NCI-H510A (cell line): ENCODE measurements at places on chromosomes 13 and 19.

- no peak for DNase-seq
These were observed 12.1 kb upstream of the GPR4 start for GRCh38 chr19:45613926-45614725.

DNA sequence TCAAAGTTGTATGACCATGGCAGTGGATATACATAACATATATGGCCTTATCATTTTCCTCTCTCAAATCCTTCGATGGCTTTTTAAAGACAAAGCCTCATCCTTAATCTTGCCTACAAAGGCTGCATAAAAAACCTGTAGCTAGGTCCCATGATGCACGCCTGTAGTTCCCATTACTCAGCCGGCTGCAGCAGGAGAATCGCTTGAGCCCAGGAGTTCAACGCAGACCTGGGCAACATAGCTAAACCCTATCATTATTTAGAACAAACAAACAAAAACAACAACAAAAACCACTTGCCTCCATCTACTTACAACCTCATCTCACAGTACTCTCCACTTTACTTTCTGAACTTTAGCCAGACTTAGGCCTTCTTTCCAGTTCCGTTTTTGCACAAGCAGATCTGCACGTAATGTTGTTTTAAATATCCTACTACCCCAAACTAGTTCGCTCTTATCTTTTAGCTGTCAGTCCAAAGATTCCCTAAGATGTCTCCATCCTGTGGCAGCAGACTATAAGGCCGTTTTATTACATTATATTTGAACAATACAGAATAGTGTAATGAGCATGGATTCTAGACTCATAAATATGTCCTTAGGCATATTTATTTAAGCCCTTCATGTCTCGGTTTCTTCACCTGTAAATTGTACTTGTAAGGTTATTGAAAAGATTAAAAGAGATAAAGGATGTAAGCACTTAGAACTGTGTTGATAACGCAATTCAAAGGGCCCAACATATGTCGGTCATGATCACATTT lies 969 bp upstream of the POMP start:
- DNase-seq: no peak

DNA sequence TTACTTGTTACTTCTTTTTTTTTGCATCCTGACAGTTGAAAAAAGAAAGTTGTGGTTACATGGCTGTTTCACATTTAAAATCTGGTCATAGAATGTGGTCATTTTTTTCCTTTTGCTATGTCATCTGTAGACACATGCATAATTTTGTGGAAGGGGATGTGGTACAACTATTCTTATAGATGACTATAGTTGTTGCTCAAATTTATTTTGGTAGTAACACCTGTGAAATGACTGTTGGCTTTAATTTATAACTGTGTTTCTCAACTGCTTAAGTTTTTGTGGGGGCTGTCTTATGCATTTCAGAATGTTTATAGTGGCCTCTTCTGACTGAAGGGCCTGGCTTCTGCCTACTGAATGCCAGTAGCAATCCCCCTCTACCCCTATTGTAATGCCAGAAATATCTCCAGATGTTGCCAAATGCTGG lies 130.5 kb downstream of the PAN3 start:
- DNase-seq: no peak

DNA sequence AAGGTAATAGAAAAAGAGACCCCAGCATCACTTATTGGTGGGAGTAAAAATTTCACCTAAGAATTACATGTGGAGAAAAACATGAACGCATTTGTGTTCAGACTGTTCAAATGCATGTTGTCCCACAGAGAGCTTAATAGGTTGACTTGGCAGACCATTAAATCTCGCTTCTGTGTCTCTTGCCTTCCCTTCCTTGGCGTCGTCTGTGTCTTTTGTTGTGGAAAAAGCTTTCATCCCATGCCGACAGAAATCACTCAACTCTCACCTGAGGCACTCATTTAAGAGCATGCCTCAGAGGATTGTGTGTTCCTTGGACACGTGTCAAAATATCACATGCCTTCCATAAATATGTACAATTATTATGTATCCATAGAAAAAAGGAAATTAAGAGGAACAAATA lies 24.4 kb upstream of the CACNA1A start:
- no peak for DNase-seq

- no peak for DNase-seq
These were observed 53.4 kb downstream of the FLT1 start for GRCh38 chr13:28441529-28441928.
